ENCODE measurements at places on chromosomes 12 and 14. TPM values are rescaled to one million over a fixed set of nuclear protein-coding genes. Genes with fewer than 3 reads are reported as not detected.
A peak's percentile ranks its signal among the peaks of the same experiment; 100 is the strongest.

- no peak for DNase-seq
- H3K27me3 ChIP-seq = no peaks in the 10 kb centered on the region
- no peak overlapping the region for H3K4me3 ChIP-seq
- H3K4me1 ChIP-seq = peaks cover 15% of the 10 kb centered on the region
- no peak overlapping the region for H3K27ac ChIP-seq
Observed at GRCh38 chr14:89965839-89966238, 10.1 kb downstream of the TDP1 start.

Gene VWF
- 0.23 TPM for total RNA-seq

- peak overlapping the region; percentile 89 for H3K27ac ChIP-seq
- H3K4me3 ChIP-seq = peak overlapping the region; percentile 84
- no peaks in the 10 kb centered on the region for H3K27me3 ChIP-seq
- no peak for DNase-seq
Observed at GRCh38 chr12:9796346-9796745, 30.9 kb upstream of the KLRF1 start.

Gene SLC25A47
- total RNA-seq = not detected

GRCh38 chr12:21301-22189 lies 45.0 kb upstream of the IQSEC3 start:
- H3K4me1 ChIP-seq = peaks cover 8% of the 10 kb centered on the region
- H3K27me3 ChIP-seq = no peaks in the 10 kb centered on the region
- no peak for DNase-seq
- no peak overlapping the region for H3K4me3 ChIP-seq
- peaks cover 5% of the 10 kb centered on the region for H3K36me3 ChIP-seq

DNA sequence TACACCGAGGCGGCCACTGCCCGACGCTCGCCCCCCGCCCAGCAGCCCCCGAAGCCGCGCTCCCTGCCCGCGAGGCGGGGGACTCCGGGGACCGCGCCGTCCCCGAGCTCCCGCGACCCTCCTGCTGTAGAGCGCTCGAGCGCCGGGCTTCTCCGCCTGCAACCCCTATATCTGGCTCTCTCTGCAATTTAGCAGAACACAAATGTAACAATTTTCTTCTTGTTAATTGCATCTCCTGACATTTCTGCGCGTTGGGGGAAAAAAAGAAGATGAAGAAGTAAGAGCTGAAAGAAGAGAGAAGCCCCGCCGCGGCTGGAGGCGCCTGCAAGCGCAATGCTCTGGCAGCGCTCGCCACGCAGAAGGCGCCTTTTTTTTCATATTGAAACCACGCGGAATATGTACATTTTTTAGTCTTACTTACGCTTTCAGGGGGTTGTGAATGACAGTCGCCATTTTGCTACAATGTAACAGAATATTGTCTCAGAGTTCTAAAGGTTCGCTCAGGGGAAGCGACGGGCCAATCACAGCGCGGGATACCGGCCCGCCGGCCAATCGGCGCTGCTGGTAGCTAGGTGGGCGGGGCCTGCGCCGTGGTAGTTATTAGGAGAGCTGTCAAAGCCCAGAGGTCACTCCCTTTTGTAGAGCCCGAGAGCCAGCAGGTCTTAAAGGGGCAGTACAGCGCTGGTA lies at the start of gene DPF3:
TSS of gene DPF3 (minus strand) at position 466 of the 687 bp plus-strand sequence. CDS start at position 453, 13 bp downstream.
- DNase-seq = peak; percentile 94
- no peaks in the 10 kb centered on the region for H3K36me3 ChIP-seq
- H3K4me1 ChIP-seq = peaks cover 20% of the 10 kb centered on the region
